HS-27A (cell line): ENCODE measurements at places on chromosomes 1 and 21.

GRCh38 chr1:102840741-102841140, 267.6 kb downstream of the COL11A1 start:
- DNase-seq, result no peak

GRCh38 chr1:63623952-63624351, 30.7 kb downstream of the PGM1 start:
- DNase-seq, result no peak

DNA sequence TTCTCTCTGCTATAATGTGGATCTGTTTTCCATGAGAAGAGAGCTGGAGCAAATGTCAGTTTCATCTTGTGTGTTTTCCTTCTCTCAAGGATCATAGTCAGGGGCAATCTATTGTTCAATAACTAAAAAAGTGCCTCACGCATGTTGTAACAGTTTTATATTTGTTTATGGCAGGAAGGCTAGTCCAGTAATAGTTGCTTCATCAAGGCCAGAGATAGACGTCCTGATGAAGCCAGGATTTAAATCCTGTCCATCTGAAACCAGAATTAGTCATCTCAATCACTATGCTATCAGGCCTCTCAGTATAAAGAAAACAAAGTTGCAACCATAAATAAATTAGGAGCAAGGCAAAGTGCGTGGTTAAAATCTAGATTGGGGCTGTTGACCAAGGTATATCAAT, 30.2 kb upstream of the DUSP10 start:
- DNase-seq, result no peak

- DNase-seq, result no peak
These were observed 4.7 kb upstream of the CAPZB start for GRCh38 chr1:19489996-19490395.

DNA sequence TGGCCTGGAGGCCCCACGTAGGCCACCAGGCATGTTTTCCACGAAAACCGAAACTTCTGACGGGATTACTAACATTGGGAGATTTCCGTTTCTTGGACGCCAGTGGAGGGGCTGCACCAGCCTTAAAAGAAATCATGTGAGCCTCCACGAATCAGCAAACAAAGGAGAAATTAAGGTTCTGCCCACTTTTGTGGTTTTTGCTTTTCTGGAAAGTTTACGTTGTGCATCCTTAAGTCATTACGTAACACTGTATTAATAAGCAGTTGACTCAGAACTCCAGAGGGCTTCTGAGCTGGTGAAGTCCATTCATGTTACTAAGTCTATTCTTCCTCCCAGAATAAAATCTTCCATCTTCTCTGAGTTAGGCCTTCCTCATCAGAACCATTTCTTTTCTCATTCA, 168.5 kb downstream of the PSMG1 start:
- peak; percentile 92 for DNase-seq

DNA sequence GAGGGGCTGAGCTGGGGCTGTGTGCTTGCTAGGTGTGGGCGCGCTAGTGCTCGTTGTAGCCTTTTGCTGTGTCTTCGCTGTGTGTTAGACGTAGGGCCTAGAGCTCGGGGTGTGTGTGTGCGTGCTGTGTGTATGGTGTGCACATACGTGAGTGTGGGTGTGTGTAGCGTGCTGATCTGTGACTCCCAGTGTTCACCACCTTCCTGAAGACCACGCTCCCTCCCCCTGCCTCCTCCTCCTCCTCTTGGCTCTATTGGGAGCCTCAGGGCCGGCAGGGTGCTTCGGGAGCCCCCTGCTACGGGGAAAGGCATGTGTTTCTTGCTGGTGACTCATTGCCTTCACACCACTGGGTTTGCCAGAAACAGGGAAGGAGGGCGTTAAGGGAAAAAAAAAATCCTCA, 9.4 kb upstream of the KCNC4 start:
- no peak for DNase-seq

GRCh38 chr1:25566730-25567341, 23.4 kb downstream of the LDLRAP1 start:
- no peak for DNase-seq

DNA sequence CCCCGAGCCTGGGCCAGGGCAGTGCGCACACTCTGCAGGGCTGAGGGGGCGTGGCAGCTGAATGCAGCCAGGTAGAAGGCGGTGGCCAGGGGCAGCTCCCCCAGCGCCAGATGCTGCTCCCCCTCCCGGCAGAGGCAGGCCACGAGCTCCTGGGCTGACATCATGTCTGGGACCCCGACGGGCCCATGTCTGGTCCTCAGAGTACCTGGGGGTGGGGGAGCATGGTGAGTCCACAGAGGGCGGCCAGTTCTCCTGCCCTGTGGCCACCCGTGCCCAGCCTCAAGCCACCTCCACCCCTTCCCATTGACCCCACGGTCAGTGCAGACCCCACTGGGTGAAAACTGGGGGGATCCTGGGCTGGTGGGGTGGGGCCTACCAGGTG, 838 bp downstream of the TTC34 start:
- no peak for DNase-seq

GRCh38 chr1:38029081-38029681, 16.6 kb downstream of the UTP11 start:
- DNase-seq, result no peak

GRCh38 chr1:43754892-43755291, 47.6 kb downstream of the ST3GAL3 start:
- DNase-seq, result no peak

- no peak for DNase-seq
These were observed 206.4 kb downstream of the PLD5 start for GRCh38 chr1:242318140-242318539.

DNA sequence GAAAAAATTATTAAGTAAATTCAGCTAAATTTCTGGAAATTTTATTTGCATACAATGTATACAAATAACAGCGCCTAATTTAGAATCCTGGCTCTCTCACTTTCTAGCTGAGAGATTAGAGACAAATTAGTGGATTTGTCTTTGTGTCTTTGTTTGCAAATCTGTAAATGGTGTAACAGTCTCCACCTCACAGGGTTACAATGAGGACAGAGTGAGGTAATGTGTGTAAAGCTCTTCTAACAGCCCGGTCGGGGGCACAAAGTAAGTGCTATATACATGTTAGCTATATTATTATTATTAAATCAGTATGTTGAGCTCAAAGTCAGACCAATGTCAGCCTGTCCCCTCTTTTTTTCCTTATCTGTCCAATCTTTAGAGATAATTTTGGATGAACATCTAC, 5.0 kb upstream of the ADAMTSL4 start:
- DNase-seq, result no peak

DNA sequence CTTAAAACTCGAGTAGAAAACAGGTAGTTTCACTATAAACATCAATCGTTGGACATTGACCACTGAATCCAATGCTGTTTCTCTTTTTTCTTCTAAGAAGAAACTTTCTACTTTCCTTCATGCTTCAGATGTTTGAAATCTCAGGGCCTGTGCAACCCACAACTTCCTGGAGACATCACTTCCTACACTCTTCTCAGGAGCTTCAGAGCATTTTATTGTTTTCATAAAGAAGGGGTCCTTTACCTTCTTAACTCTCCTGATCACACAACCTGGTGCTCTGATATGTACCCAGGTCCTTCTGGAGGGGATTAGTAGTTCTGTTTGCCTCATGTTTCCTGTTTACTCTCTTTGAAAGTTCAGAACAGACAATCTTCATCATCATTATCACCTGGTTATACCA, 113.0 kb upstream of the VAV3 start:
- no peak for DNase-seq

- DNase-seq, result no peak
These were observed 14.1 kb upstream of the SVBP start for GRCh38 chr1:42831273-42831672.

GRCh38 chr1:28509705-28510272, 3.9 kb downstream of the RCC1 start:
- no peak for DNase-seq

DNA sequence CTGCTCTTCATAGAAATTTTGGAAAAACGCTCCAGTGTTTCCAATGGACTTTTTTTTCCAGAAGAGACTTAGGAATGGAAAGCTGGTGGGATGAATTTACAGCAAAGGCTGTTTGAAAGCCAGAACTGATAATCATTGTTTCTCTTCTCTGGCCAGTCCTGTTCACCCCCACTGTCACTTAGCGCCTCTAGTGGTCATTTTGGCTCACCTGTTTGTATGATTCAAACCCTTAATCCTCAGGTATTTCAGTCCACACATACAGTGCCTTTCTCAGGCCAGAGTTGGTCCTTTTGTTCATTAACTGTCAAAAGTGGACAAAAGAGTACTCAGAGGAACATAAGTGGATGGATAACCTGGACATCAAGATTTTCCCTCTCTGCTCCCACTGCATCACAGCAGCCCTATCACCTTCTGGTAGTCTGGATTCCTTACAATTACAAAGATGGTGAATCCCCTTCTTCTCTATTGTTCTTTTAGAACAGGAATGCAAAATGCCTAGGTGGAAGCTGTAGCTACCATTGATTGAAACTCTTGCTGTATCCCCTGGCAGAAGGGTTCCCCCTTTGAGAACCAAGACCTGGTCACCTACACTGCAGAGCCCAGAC, 177.6 kb upstream of the OLFM3 start:
- no peak for DNase-seq

GRCh38 chr1:156480411-156481192, 20.0 kb downstream of the MEF2D start:
- DNase-seq, result no peak

DNA sequence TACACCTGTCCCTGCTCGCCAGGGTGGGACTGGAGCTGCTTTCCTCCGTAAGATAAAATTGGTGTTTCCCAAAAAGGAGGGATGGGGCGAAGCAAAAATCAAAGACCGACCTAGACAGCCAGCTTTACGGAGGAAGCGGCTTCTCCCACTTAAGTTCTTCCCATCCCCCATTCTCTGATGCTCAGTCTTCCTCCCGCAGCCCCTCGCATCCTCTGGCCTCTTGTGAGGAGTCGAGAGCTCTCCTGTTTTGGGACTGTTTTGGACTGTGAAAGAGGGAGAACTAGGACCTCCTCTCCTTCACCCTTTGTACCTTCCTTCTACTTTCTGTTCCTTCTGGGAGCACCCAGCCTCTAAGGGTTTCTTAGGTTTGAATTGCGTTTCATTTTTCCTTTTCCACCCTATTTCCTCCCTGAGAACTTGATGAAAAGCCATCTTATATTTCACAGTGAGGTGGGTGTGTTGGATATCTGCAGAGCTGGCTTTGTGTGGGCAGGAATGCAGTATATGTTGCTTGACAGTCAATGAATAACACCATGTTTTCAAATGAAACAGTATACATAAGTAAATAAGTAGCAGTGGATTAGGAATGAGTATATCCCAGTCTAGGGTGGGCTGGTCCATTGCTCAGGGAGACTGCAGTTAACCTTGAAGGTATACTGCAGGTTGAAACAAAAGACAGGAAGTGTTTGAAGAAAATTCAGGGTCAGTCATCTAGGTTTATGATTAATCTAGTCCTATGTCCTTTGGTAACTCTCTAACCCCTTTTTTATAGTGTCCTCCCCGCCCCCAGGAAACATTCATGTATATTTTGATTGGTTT, 848 bp downstream of the CTTNBP2NL start:
- no peak for DNase-seq

- DNase-seq, result no peak
These were observed 3.6 kb upstream of the NAV1 start for GRCh38 chr1:201535046-201535918.

DNA sequence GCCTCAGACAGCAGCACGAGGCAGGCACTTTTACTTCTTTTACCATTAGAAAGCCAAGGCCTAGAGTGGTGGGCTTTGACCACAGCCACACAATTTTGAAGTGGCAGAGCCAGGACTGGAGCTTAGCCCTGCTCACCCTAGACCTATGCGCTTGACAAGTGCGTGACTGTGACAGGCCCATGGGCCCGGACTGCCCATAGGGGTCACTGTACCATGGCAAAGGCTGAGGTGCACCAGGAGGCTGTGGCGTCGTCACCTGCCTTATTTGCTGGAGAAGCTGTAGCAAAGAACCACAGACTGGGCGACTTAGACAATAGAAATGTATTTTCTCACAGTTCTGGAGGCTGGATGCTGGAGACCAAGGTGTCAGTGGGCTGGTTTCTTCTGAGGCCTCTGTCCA, 2.6 kb upstream of the TMEM82 start:
- no peak for DNase-seq

- DNase-seq, result no peak
These were observed 434.0 kb downstream of the BRINP3 start for GRCh38 chr1:190043655-190044054.

GRCh38 chr1:36160388-36160948, 4.5 kb downstream of the MAP7D1 start:
- no peak for DNase-seq

DNA sequence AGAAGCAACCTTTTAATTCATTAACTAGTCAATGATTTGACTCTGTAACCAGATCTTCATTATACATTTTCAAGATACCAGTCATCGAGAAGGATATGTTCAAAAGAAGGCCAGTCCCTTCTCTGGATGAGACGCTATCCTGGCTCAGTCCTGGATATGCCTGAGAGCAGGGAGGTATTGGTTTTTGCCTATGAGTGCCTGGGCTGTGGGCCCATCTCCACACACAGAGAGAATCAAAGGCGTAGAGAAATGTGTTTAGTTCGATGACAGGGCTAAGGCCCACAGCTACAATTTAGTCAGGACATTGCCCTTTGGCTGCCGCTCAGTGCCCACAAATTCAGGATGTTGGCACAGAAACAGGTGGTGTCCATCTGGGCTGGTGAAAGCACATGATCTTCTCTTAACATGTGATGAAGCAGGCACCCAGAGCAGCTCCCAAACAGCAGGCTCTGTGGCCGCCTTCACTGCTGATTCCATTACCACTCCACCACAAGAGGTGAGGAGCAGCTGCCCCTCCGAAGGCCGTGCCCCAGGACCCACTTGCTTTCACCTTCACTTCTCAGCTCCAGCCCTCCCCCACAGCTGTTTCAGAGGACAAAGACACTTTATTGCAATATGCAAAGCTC, 24.7 kb downstream of the ACKR1 start:
- peak; percentile 45 for DNase-seq

DNA sequence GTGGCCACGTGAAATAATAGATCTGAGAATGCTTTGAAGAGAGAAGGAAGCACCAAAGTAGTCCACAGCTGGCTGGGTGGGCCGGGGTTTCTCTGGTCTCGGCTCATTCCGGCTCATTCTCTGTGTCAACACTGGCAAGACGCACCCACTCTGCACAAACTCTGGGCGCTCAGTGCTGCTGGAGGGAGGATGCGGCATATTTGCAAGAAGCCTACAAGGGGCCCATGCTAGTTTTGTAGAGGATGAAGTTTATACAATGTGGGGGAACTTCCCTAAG, 28.8 kb upstream of the TMPRSS2 start:
- DNase-seq, result no peak

DNA sequence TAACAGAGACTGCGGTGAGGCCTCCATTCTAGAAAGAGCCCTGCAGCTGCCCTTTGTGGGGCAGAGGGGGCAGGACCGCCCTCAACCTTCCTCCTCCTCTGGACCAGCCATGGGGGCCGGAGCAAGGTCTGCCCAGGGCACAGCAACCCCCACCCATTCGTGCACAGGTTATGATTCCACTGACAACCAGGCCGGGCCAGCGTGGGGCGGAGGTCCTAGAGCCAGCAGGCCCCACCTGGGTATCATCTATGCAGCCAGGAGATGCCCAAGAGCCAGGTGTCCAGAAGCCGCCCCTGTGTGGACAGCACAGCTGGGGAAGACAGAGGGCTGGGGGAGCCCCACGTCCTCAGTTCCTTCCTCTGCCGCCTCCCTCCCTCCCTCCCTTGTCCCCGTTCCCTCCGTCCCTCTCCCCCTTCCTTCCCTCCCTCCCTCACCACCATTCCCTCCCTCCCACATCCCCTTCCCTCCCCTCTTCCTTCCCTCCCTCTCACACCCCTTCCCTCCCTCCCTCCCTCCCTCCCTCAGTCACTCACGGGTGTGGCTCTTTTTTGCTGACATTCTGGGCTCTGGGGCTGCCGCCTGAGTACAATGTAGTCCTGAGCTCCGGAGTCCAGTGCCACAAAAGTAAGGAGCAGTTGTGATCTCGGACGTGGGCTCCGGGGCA, 12.3 kb downstream of the RNF223 start:
- no peak for DNase-seq

GRCh38 chr1:217076902-217077301, 353.7 kb upstream of the ESRRG start:
- DNase-seq, result no peak
